Body of pancreas (tissue), 4 donors: ENCODE measurements at places on chromosomes 13 and 19. TPM values are rescaled to one million over a fixed set of nuclear protein-coding genes. Genes with fewer than 3 reads are reported as not detected.

KLK10 gene
- total RNA-seq: not detected

CCDC8 gene
- 13.0 TPM for total RNA-seq

DNA sequence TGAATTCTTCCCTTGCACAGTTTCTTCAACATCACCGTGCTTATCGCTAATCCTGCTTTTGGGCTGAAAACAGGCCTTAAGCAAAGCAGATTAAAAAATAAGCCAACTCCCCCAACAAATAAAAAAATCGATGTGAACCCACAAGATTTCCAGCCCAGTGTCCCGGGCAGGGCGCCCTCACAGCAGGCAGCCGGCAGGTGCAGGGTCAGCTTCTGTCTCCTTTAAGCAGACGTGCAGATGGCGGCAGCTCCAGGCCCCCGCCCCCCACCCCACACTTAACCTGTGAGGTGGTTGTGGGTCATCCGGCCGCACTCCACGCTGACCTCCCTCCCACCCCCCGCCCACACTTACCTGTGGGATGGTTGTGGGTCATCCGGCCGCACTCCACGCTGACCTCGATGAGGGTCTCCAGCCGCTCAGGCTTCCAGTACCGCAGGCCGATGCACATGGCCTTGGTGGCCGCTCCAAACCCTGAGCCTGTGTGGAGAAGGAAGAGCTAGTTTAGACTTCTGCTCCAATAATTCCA, 19.8 kb downstream of the ADPRHL1 start:
- H3K4me3 ChIP-seq: no peak overlapping the region
- H3K36me3 ChIP-seq: no peaks in the 10 kb centered on the region
- no peaks in the 10 kb centered on the region for H3K27me3 ChIP-seq
- peaks cover 7% of the 10 kb centered on the region for H3K4me1 ChIP-seq
- no peak for DNase-seq

DNA sequence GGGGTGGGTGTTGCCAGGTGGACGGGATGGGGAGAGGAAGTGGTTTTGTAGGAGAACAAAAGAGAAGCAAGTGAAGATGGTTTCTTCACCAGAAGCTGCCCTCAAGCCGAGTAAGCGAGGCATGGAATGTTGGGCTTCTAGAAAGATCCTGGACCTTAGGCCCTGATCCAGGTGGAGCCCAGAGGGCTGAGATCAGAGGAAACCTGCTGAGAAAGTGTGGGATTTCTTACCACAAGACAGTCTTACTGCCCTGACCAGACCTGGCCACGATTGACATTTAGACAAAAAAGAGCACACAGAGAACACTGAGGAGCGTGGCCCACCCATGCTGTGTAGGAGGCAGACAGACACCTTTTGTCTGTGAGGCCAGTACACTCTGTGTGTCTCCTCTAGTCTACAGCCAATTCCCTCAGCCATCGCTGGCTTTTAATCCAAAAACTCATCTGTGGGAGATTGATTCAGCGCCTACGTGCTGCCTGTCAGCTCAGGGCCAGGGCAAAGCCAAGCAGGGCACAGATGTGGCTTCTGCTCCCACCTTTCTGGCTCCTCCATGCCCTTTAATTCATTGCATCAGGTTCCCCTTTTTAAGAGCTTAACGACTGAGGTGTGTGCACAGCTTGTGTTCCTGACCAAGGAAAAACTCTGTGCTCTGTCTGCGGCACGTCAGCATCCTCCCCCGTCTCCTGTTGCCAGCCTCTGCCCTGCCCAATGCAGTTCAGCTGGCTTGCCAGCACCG, 123.3 kb downstream of the AKAP11 start:
- H3K27ac ChIP-seq: no peak overlapping the region
- H3K36me3 ChIP-seq: no peaks in the 10 kb centered on the region
- no peak for DNase-seq
- no peak overlapping the region for H3K4me3 ChIP-seq
- H3K27me3 ChIP-seq: no peaks in the 10 kb centered on the region

DNA sequence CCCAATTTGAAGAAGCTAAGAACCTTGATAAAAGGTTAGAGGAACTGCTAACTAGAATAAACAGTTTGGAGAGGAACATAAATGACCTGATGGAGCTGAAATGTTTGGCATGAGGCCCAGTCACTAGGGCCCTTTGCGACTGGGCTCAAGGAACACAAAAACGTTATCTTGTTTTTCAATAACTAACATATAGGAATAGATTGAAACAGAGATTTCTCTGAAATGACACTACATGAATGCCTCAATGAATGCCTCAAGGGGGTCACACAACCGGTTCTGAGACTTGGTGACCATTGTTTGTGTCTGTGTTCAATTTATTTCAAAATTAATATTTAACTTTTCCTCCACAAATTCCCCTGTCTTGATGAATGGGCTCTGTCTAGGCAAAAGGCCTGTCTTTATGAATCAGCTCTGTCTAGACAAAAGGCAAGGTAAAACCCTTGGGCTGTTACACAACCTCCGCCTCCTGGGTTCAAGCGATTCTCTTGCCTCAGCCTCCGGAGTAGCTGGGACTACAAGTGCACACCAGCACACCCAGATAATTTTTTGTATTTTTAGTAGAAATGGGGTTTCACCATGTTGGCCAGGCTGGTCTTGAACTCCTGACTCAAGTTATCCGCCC, 932 bp upstream of the ZNF486 start:
- peak; percentile 18 for DNase-seq
- H3K4me1 ChIP-seq: peaks cover 15% of the 10 kb centered on the region
- H3K4me3 ChIP-seq: no peak overlapping the region
- no peaks in the 10 kb centered on the region for H3K36me3 ChIP-seq

DNA sequence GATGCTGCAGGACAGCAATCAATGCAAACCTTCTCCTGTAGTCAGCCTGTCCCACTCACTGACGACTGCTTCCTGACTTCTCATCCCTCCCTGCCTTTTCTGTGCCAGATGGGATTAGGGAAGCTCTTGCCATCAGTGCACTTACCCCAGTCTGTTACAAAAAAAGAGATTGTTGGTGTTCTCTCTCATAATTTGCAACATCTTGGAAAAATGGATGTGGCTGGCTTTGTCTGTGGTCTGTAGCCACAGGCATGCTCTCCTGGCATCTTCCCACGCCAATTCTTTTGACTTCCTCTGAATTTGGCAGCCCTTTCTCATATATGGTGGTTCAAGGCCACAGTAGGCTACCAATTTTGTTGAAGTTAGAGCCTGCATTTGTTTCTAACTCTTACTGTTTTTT, 11.6 kb upstream of the HTR2A start:
- H3K4me3 ChIP-seq: no peak overlapping the region
- H3K27ac ChIP-seq: no peak overlapping the region
- no peaks in the 10 kb centered on the region for H3K4me1 ChIP-seq
- H3K27me3 ChIP-seq: no peaks in the 10 kb centered on the region
- no peaks in the 10 kb centered on the region for H3K36me3 ChIP-seq

DNA sequence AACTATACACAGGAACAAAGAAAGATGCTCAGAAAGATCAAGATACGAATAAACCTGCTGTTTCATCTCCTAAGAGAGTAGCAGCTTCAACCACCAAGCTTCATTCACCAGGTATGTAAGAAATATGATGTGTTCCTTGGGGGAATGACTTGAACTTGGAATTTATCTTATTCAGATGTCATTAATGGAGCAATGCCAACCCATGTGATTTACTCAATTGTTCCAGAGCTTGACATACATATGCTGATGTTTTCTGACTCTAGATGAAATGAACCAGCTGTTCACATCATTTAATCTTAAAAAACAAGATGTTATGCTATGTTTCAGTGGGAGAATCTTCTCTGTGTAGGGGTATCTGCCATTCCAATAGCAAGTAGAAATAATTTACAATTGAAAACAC, 270.9 kb downstream of the SLC7A1 start:
- no peaks in the 10 kb centered on the region for H3K27me3 ChIP-seq
- no peaks in the 10 kb centered on the region for H3K4me1 ChIP-seq
- H3K4me3 ChIP-seq: no peak overlapping the region
- no peaks in the 10 kb centered on the region for H3K36me3 ChIP-seq

DNA sequence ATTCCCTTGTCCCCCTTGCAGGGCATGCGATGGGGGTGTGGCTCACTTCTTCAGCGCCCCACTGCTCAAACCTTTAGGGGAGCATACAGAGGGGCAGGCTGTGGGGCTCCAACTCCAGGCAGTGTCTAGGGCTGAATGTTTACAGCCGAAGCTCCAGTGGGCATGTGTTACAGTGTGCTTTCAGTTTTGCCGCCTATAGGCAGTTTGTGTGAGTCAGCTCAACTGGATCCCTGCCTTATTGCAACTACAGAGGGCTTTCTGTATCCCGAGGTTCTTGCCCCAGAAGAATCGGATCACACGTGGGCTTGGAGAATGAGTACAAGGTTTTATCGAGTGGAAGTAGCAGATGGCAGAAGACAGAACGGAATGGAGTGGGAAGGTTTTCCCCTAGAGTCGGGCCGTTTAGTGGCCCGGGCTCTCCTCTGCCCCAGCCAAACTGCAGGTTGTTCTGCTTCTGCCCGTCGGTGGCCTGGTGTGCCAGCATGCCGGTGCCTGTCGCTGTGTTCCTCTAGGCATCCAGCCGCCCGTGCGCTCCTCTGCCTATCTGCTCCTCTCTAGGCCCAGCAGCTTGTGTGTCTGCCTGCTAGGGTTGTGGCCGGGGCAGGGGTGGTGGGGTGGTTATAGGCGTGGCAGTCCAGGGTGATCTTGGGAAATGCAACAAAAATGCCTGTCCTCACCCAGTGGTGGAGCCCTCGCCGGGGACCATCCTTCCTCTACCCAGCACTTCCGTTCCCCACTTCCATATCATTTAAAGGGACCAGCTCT, 435.9 kb upstream of the SGCG start:
- H3K27ac ChIP-seq: no peak overlapping the region
- H3K27me3 ChIP-seq: no peaks in the 10 kb centered on the region
- no peaks in the 10 kb centered on the region for H3K4me1 ChIP-seq
- H3K36me3 ChIP-seq: no peaks in the 10 kb centered on the region
- no peak overlapping the region for H3K4me3 ChIP-seq

- no peak overlapping the region for H3K27ac ChIP-seq
- no peak overlapping the region for H3K4me3 ChIP-seq
- H3K4me1 ChIP-seq: no peaks in the 10 kb centered on the region
- no peak for DNase-seq
Observed at GRCh38 chr19:34017024-34017423, 155.3 kb upstream of the LSM14A start.

GRCh38 chr19:7953576-7953975, 10.1 kb upstream of the TIMM44 start:
- no peak overlapping the region for H3K27ac ChIP-seq
- no peaks in the 10 kb centered on the region for H3K4me1 ChIP-seq
- no peaks in the 10 kb centered on the region for H3K27me3 ChIP-seq
- H3K36me3 ChIP-seq: no peaks in the 10 kb centered on the region
- H3K4me3 ChIP-seq: no peak overlapping the region

DNA sequence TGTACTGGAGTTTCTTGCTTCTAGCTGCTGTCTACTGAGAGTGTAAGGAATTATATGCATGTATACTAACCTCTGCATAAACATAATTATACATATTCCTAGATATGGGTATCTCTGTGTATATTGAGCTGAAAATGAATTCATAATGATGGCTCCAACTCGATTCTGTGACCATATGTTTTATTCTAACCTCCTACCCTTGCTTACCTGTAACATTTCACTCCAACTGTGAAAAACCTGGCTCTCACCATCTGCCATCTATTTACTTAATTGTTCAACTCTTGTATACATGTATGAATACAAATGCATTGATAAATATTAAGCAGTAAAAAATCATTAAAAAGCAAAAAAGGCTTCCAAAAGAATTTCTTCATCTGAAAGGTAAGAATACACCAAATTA, 1729.5 kb upstream of the SPRY2 start:
- no peaks in the 10 kb centered on the region for H3K4me1 ChIP-seq
- H3K36me3 ChIP-seq: no peaks in the 10 kb centered on the region
- H3K27me3 ChIP-seq: no peaks in the 10 kb centered on the region
- DNase-seq: no peak
